ENCODE measurements at places on chromosomes 6 and 20. TPM values are rescaled to one million over a fixed set of nuclear protein-coding genes. Genes with fewer than 3 reads are reported as not detected.
A peak's percentile ranks its signal among the peaks of the same experiment; 100 is the strongest.

B3GALT4 gene
- 0.27 TPM for polyA plus RNA-seq

OR2B3 gene
- polyA plus RNA-seq, result not detected

SLC22A1 gene
- polyA plus RNA-seq, result 1.6 TPM

- DNase-seq, result no peak
Observed at GRCh38 chr6:30787954-30788353, 43.6 kb upstream of the IER3 start.

DNA sequence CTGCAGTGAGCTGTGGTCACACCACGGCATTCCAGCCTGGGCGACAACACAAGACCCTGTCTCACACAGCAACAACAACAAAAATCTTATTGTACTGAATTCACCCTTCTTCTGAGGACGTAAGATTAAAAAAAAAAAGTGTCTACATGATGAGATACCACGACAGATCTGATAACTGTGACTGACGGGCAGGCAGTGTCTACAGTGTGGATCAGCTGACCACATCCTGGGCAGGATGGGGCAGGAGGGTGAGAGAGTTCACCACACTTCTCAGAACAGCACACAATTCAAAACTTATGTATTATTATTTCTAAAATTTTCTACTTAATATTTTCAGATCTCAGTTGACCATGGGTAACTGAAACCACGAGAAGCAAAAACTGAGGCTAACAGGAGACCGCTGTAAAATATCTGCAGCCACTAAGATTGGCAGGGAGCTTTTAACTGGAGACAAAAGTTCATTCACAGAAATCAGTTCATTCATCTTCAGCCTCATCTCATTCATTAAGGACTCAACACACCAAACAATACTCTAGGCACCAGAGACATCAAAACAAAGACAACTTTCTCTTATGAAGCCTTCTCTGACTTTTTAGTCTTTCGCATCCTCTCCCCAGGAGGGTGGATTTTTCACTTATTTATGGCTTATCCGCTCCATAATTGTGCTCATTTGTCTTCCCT is 15.7 kb upstream of the NHSL1 start:
- DNase-seq, result no peak

DNA sequence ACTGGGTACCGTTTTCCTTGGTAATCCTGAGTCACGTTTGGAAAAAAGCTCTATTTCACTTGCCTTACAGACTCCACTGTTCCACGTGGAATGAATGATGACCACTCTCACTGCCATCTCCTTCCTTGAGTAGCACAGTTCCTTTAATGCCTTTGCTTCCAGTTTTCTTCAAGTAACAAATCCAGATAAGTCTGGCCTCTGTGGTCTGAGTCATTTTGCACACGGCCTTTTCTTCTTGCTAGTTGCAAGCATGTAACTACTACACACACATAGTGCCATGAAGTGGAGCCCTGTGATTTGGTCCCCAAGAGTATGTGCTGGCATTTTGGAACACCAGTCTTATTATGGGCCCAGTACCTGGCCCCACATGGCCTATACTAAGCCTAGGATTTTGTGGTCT is 182.8 kb downstream of the SASH1 start:
- no peak for DNase-seq

GRCh38 chr6:105759015-105759414 is 327.1 kb upstream of the PRDM1 start:
- no peak for DNase-seq

DNA sequence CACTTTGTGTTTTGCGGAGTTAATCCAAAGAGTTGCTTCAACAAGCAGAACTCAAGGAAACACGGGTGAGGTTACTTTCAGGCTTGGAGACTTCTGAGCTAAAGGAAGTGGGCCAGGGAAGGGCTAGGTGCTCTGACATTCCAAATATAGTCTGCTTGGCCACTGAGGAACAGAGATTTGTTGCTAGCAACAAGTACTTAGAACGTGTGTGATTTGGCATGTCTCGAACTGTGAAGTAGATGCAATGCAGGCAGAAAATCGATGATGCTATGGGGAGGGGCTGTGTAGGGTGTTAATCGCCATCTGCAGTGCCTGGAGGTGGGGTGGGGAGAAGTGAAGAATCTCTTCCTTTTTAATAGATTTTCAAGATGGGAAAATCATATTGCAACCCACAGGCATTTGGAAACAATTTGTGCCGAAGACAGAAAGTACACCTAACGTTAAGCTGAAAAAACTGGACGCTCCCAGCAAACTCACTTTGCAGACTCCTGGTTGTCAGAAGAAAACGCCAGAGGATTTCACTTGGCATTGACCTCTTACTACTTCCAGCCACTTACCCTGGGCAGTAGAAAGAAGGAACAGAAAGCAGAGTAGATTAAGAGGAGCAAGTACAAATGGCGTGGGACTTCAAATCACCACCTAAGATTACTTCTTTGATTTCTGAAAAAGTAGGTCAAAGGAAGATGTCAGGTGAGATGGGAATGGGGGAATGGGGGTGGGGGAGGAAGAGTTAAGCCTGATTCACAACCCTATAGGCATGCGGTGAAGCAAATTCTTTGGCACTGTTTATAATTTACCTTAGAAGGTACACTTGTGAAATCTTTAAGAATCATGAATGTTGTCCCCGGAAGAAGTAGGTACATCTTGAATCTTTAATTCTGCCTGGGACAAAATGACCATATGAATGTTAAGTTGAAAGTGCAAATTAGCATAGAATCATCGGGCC is 314.1 kb downstream of the CD83 start:
- DNase-seq, result no peak

DNA sequence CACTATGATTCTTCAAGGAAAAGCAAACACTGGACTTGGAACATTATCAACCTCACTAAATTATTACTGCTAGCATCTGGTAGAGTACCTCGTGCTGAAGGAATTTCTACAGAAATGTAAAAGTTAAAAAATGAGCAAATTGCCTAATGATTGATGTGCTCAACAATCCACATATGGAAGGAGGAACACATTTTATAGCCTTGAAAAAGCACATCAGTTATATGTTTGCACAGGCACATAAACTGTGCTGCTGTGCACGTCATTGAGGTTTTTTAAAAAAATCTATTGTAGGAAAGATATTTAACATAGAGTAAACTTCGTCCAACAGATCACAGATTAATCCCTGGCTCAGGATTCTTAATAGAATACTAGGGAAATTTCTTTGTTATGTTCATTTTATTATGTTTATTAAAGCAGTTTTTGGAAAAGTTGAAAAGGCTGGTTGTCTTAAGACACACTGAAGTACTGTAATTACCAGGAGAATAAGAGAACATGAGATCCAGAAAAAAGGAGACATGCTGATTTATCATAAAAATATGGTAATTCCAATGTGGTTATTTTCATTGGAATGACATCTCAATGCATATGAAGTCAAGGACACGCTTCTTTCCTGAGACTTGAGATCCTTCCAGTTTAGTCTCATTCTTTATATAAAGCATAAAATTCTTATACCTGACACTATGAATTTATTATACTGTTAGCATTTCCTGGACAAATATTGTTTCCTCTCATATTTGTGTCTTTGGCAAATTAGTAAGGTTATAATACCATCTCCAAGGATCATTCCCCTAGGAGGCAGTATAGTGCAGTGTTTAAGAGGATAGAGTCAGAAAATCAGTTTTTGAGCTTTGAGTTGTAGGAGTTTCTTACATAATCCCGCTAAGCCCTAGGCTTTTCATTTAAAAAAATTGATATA is 511.1 kb downstream of the TENT5A start:
- DNase-seq, result peak; percentile 2

- no peak for DNase-seq
Observed at GRCh38 chr6:74222768-74223333, 526.8 kb downstream of the CD109 start.

Data from A549 (cell line).